ENCODE measurements at places on chromosomes 4 and X.

GRCh38 chrX:45862801-45863200 lies 662.1 kb upstream of the DIPK2B start:
- no peak for DNase-seq

DNA sequence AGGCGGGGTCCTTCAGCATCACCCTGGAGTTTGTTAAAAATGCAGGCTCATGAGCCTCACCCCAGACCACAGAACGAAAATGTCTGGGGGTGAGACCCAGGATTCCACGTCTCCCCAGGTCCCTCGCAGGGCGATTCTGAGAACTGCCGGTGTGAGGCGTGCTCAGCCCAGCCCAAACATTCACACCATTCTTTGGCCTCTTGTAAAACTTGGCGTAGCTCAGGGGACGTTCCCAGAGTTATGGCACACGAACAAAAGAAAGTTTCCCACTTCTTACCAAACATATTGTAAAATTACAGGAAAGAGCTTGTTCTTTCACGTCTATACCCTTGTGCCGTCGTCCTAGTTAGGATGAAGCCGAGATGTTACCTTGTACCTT lies 12.9 kb downstream of the CD99 start:
- no peak for DNase-seq

- no peak for DNase-seq
Observed at GRCh38 chr4:152666946-152667345, 12.9 kb downstream of the TMEM154 start.

GRCh38 chrX:131441033-131441432 lies 102.8 kb upstream of the OR13H1 start:
- DNase-seq: no peak

DNA sequence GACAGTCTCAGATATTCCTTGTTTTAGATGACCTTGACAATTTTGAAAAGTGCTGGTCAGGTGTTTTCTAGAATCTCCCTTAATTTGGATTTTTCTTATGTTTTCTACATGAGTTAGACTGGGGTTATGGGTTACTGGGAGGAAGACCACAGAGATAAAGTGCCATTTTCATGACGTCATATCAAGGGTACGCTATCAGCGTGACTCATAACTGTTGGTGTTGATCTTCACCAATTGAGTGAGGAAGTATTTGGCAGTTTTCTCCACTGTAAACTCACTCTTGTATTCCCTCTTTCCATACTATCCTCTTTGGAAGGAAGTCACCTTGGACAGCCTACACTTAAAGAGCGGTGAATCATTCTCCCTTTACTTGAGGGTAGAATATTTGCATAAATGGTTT lies 56.9 kb downstream of the MAGEC1 start:
- DNase-seq: no peak

- DNase-seq: no peak
Observed at GRCh38 chrX:41001327-41001726, 83.9 kb upstream of the USP9X start.

GRCh38 chrX:45765767-45766166 lies 565.1 kb upstream of the DIPK2B start:
- no peak for DNase-seq
